ENCODE measurements at places on chromosomes 6 and 20.

GRCh38 chr6:80437221-80437620 lies 330.8 kb downstream of the BCKDHB start:
- DNase-seq: peak; percentile 43

GRCh38 chr6:38166411-38167240 lies 347.1 kb downstream of the ZFAND3 start:
- DNase-seq: no peak

DNA sequence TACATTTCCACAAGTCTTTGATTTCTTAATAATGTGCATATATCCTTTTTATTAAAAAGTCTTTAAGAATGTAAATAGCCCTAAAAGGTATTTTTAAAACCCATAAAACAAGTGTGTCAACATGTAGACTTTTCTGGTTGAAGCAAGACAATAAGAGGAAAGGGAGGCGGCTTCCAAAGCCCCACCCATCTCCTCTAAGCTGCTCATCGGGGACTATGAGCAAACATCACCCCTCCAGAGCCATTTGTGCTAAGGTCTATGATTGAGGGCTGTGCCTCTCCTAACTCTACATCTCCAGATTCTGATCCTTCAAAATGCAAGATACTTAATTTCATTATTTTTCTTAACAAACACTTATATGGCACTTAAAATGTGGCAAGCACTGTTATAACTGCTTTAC lies 2.5 kb upstream of the NAA20 start:
- DNase-seq: no peak

- DNase-seq: no peak
These were observed 5.6 kb upstream of the ZBTB46 start for GRCh38 chr20:63836458-63837344.

- DNase-seq: no peak
These were observed 5.4 kb downstream of the NOX3 start for GRCh38 chr6:155450240-155450581.

DNA sequence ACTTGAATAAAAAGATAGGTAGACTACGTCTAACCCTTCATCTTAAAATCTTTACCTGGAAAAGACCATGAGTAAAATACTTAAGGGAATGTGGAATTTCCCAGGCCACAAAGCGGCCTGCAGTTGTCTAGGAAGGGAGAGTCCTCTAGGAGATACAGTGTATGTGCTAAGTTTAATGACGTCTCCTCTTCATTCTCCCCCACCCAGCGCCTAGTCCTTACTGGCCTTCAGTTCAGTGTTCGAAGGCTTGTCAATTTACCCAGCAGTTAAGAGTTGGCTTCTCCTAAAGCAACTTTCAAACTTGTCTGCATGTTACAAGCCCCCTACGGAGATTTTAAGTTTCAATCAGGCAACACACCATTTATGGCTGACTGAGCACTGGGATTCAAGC lies 35.2 kb downstream of the HFE start:
- no peak for DNase-seq

GRCh38 chr6:41581381-41581991 lies 35.3 kb downstream of the FOXP4 start:
- DNase-seq: peak; percentile 83

- DNase-seq: no peak
These were observed 96.3 kb upstream of the GCM1 start for GRCh38 chr6:53244958-53245357.

DNA sequence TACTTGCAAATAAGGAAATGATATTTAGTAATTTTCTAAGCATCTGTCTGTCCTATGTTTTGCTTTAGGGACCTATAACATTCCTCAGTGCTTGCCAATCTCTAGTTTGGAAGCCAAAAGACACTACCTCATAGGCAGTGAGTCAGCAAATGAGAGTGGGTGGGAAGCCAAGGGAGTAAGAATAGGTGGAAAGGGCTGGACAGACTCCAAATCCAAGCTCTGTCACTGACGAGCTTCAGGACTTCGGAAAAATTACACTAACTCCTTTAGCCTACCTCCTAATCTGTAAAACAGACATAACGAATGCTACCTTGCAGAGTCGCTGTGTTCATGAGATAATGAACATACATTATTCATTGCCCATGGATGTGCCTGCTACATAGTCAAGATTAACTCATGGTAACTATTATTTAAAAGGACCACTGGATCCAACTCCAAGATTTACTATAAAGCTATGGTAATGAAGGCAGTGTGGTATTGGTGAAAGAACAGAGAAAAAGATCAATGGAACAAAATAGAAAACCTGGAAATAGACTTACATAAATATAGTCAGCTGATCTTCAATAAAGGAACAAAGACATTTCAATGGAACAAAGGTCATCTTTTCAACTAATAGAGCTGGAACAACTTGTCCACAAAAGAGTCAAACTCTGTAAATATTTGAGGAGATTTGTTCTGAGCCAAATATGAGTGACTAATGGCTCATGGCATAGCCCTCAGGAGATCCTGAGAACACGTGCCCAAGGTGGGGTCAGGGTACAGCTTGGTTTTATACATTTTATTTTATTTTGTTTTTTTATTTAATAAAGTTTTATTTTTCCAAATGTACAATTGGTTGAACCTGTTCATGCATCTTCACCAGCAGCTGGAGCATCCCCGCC lies 64.1 kb downstream of the FAM50B start:
- DNase-seq: peak; percentile 99

GRCh38 chr6:2740581-2740980 lies 10.1 kb downstream of the MYLK4 start:
- DNase-seq: no peak

DNA sequence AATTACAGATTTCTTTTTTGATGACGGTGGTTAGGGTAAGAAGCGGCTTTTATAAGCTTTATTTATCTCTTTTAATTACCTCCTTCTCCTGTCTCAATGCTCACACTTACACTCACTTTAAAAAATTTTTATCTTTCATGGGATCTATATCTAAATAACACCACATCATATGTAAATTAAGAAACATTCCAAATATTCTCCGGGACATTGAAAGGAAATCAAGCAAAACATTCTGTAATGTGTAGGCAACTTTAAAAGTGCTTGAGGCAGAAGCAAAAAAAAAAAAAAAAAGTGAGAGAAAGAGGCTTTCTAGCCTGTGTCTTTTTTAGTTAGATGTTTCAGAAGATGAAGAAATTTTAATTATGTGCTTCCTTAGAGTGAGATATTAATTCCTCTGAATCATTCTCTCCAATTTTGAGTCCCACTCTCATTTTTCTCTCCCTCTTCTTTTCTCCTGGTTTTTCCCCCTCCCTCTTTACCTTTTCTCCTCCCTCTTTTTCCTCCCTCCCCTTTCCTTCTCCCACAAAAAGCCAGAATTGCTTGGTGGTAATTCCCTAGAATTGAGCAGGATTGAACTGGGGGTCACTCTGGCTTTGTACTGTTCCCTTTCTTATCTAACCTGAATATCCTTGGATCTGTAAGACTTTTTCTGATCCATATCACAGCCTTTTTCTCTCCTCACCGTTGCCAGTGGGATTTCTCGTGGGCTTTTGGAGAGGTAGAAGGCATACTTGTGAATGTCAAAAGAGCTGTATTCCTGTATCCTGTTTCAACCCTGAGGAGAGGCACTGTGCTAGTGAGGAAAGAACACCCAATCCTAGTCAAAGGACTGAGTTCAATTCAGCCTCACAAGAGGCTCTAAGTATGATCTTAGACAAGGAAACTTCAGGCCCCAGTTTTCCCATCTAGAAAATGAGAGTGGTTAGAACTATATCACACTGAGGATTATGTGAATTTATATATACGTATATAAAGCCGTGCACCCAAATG lies 30.4 kb downstream of the KCNQ5 start:
- no peak for DNase-seq

DNA sequence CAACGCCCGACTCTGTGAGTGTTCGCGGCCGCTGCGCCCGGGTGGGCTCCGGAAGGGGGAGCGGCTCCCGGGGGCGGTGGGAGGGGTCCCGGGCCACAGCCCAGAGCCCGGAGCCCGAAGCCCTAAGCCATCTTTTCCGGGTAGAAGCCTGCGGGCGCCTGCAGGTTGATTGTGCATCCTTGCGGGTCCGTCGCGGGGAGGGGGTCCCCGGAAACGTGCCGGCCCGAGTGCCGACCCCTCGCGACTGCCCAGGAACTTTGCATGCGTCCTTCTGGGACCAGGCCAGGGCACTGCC lies 413 bp downstream of the PTPRA start:
- peak; percentile 32 for DNase-seq

DNA sequence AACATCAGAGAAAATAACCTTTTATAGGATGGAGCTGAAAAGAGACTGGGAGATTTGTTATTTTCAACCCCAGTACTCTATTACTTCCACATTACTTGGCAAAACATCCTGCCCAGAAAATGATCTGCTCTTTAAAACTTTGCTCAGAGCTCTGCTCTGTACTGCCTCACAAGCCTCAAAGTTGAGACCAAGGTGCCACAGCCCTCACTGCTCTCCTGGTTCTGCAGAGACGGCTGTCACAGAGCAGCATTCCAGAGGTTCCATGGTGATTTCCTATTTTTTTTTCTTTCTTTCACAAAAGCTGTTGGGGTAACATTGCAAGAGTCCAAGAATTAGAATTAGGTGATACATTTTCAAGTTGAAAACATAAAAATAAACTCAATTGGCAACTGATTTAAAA lies 155.2 kb downstream of the UBE3D start:
- no peak for DNase-seq

GRCh38 chr20:49483696-49484123 lies 1.2 kb upstream of the KCNB1 start:
- no peak for DNase-seq

DNA sequence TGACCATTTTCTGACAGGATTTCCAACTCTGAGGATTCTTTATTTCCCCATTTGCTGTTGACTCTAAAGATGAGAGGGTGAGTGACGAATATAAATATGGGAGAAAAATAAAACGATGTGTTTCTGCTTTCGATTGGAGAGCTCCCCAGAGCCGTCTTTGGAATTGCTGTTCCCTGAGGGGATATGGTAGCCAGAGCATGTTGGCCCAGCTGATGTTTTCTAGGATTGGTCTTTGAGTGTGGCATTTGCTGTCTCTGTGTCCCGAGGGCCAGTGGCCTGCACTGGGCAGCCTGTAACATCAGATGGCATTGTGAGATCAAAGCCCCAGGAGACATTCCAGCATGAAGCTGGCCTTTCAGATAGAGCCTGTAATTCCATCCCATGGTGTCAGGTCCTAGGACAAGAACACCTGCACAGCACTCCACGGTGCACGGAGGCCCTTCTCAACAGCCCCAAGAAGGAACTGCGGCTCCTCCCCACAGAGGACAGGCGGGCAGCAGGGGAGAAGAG lies 26.7 kb downstream of the PKIG start:
- no peak for DNase-seq

DNA sequence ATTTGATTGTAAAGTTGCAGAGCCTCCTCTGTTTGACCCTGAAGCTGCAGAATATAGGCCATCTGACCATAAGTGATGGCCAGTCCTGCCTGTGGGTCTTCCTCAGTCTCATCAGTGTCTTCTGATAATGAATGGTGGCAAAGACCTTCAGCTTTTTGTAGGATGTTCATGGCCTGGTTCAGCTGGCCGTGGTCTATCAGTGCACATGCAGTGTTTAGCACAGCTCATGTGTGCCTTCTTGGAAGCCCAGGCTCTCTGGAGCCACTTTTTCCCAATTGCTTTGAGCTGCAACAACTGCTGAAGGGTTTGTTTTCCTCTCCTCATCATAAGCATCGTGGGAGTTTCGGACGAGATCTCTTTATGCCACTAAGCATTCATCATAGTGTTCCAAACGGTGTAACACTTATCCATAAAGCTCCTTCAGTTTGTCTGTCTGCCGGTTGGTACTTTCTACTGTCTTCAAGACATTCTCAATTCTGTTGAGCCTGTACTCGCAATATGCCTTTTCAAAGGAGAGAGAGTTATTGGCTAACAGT lies 70.1 kb upstream of the TULP4 start:
- no peak for DNase-seq

- DNase-seq: no peak
These were observed 269.9 kb upstream of the AGPAT4 start for GRCh38 chr6:161543684-161544309.

- peak; percentile 100 for DNase-seq
These were observed 283.9 kb upstream of the SUPT3H start for GRCh38 chr6:45661661-45662060.

DNA sequence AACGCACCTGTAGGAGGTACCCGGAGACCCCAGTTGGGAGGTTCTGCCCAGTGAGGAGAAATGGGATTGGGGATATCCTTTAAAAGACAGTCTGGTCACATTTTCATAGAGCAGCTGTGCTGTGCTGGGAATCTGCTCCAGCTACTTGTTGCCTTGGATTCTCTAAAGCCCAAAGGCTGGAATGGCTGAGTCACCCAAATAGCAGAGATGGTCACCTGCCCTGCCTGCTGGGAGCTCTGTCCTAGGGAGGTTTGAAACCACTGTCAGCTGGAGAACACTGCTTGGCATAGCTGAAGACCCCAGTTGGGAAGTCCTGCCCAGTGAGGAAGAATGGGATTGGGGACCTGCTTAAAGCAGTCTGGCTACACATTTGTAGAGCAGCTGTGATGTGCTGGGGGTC lies 34.8 kb upstream of the TFB1M start:
- DNase-seq: peak; percentile 51

DNA sequence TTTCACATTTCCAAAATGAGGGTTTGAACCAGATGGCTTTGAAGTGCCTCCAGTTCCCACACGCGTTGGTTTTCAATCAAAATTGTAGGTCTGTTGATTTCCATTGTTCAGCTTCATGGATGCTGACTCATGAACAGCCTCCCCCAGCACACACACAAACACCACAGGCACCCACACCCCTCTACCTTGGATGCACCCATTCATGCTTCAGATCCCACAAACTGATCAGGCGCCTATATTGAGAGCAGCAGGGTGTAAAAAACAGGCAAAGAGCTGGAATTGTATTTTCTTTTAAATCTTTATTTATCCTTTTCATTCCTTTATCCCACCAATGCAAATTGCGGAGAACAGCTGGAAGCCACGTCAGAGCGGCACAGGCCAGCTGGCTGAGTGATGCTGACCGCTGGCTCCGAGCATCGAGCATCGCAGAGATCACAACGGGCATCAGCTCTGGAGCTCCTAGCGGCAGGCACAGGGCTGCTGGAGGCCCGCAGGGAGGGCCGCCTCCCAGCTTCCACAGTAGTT lies 29.3 kb upstream of the TBC1D7 start:
- DNase-seq: peak; percentile 53

GRCh38 chr6:133814238-133814637 lies 74.7 kb upstream of the TCF21 start:
- DNase-seq: no peak

DNA sequence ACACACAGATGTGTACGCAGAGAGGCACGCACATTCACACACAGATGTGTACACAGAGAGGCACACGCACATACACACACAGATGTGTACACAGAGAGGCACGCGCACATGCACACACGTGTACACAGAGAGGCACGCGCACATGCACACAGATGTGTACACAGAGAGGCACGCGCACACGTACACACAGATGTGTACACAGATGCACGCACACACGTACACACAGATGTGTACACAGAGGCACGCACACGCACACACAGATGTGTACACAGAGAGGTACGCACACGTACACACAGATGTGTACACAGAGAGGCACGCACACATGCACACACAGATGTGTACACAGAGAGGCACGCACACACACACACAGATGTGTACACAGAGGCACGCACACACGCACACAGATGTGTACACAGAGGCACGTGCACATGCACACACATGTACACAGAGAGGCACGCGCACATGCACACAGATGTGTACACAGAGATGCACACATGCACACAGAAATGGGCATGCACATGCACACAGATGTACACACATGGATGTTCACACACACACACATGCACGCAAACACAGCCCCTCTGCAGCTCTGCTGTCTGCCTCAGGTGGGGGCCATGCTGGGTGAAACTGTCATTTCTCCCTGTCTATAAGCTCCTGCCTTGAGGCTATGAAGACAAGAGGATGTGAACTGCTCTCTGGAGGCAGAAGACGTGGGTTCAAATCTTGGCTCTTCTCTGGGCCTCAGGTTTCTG lies 14.3 kb upstream of the MYT1 start:
- DNase-seq: no peak
